ENCODE measurements at places on chromosomes 7 and 10.
A peak's percentile ranks its signal among the peaks of the same experiment; 100 is the strongest.

DNA sequence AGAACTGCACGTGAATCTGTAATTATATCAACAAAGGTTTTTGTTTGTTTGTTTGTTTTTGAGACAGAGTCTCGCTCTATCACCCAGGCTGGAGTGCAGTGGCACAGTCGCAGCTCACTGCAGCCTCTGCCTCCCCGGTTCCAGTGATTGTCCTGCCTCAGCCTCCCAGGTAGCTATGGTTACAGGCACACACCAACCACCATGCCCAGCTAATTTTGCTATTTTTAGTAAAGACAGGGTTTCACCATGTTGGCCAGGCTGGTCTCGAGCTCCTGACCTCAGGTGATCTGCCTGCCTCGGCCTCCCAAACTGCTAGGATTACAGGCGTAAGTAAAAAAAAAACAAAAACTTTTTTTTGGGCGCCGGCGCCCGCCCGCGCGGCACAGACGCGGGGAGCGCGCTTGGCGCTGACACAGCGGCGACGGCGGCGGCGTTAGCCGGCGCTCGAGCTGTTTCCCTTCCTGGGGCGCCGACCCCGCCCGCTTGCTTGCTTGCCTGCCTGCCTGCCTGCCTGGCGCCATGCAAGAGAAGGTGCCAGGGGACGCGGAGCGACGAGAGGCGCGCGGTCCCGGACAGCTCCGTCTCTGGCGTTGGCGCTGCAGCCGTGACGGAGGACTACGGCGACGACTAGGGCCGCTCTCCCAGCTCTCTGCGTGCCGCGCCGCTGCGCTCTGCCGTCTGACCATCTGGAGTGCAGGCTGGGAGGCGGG lies 171.4 kb upstream of the NUPR2 start:
- no peak for DNase-seq

- DNase-seq: no peak
Measured at GRCh38 chr10:3270577-3271316, 98.2 kb upstream of the PITRM1 start.

GRCh38 chr7:157865351-157866165 lies 528.8 kb downstream of the DNAJB6 start:
- DNase-seq: no peak

GRCh38 chr10:48511066-48511874 lies 93.6 kb downstream of the ARHGAP22 start:
- no peak for DNase-seq

- no peak for DNase-seq
Measured at GRCh38 chr10:107409522-107409921, 245.0 kb upstream of the SORCS1 start.

DNA sequence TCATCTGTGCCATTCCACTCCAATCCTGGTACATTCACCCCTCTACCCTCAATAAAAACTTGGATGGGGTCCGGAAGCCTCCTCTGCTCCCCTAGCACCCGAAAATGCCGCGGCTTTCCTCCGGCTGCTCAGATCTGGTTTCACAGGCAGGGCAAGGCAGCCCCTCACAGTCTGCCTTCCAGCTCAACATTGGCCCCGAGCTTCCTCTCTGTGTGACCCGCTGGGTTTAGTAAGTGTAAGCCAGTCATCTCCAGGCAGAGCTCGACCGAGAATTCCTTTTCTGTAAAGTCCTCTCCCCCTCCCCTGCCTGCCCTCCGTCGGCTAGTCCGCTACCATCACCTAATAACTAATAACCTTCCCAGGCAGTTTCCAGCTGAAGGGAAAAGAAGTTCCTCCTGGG lies 3.4 kb downstream of the INHBA start:
- no peak for DNase-seq

DNA sequence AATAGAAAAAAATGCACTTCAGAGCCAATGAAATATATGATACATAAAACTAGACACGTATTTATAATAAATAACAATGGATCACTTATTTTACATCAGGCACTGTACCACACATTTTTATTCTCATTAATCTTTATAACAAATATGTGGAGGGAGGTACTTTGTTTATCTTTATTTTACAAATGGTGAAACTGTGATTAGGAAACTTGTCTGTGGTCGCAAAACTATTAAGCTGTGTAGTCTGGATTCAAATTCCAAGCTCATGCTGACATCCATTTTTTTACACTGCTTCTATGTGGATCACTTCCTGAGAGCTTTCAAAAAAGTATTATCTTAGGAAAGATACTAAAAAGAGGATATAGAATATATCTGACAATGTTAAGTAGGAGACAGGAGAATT lies 978.6 kb downstream of the SORCS1 start:
- DNase-seq: no peak

DNA sequence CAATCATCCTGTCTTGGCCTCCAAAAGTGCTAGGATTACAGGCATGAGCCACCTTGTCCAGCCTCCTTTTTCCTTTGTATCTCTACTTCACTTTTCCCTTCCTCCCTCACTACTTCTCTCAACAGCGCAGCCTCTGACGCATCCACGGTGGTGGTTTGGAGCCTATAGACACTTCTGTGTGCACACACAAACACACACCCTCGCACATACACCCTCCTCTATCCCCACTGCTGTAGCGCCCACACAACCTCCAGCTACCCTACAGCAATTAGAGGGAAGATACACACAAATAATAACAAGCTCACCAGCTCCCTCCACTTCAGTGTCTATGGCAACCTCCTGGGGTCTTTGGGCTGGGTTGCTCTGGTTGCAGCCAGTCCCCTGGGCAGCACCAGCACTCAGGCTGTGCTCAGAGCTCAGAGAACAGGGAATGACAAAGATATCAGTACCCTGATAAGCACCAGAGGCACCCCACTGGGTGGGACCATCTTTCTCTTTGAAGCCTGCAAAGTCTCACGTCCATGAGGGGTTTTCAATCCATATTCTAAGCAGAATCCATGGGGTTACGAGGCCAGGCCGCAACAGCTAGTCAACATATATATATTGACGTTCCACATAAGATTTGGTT lies 3.3 kb upstream of the CAMK2G start:
- no peak for DNase-seq

DNA sequence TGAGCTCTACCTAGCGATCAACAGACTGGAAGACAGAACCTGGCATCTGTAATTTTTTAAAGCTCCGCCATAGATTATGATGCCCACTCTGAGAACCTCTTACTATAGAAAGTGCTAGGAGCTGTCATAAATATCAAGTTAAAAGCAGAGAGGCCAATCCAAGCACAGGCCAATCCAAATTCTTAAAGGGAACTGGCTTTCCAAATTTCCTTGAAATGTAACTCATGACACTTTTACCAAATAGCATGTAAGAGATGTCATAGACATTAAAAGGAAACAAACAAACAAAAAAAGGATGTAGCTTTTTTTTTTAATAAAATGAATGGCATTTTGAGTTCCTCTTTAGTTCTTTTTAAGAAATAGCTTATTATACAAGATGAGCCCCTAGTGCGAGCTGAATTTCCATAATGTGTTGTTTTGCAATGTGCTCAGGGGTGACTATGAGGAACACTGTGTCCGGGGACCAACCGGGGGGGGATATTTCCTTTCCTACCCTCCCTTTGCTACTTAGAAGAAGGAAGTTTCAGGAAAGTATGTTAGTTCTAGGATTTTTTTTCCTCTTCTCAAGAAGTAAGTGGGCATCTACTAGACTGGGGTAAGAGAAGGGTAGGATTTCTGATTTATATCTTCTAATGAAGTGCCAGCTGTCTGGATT lies 23.7 kb upstream of the MRC1 start:
- DNase-seq: no peak

DNA sequence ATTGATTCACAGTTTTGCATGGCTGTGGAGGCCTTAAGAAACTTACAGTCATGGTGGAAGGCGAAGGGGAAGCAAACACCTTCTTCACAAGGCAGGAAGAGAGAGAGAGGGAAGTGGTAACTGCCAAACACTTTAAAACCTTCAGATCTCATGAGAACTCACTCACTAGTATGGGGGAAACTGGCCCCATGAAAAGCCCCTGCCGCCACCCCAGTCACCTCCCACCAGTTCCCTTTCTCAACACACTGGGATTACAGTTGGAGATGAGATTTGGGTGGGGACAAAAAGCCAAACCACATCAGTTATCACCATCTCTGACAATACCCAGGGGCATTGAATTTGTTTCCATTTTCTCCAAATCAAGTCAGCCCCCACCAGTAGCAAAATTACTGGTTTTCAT lies 740.4 kb downstream of the GATA3 start:
- DNase-seq: peak; percentile 24

- no peak for DNase-seq
Measured at GRCh38 chr7:34735526-34735925, 77.5 kb downstream of the NPSR1 start.

DNA sequence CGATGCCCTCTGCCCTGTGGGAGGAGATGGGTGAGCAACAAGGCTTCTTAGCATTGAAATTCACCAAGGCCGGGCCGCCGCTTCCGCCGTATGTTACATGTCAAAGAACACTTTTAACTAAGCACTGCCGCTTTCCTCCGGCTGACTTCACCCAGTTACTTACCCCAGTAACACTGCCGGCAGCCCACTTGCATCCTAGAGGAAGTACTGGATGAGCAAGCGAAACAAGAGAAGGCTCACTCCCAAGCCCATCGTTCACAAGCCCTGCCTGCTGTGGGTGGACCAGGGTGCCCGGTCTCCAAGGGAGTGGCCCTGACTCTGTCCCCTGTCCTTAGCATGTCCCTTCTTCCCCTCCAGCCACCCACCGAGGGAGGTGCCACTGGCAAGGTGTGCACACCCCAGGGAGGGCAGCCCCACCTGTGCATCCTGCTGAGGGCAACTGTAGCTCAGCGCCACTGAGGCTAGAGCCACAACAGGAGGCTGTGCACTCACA lies 73.1 kb upstream of the EBF3 start:
- no peak for DNase-seq

DNA sequence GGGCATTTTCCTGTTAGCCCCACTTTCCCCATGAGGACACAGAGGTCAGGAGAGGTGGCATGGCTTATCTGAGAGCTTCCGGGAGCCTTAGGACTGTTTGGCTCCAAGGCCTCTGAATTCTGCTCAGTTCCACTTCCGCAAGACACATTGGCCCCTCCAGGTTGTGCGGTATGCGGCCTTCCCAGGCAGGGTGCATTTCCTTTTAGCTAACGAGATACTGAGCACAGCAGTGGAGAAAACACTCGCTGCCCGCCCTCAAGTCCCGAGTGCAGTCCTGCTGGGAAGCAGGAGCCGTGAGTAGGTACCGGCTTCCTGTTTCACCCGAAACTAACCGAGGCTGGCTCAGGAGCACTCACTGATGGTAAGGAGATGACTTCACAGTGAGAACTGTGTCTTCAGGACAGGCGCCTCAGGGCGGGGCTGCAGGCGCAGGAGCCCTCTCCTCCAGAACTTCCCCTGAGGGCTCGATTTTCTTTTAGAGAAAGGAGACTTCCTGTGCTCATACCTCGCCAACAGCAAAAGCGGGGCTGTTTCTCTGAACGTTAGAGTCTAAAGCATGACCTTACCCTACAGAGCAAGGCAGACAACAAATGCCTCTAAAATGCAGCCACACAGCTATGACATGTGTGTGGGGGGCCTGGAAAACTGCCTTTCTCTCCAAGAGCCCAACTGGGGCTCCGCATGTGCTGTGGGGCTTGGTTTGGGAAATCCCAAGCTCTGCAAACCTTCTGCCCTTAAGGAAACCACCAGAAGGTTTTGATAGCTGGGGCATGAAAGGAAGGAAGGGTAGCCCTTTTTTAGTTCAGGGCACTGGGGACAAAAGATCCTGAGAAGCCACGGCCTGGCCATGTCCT lies 25.9 kb downstream of the RGS10 start:
- peak; percentile 67 for DNase-seq

DNA sequence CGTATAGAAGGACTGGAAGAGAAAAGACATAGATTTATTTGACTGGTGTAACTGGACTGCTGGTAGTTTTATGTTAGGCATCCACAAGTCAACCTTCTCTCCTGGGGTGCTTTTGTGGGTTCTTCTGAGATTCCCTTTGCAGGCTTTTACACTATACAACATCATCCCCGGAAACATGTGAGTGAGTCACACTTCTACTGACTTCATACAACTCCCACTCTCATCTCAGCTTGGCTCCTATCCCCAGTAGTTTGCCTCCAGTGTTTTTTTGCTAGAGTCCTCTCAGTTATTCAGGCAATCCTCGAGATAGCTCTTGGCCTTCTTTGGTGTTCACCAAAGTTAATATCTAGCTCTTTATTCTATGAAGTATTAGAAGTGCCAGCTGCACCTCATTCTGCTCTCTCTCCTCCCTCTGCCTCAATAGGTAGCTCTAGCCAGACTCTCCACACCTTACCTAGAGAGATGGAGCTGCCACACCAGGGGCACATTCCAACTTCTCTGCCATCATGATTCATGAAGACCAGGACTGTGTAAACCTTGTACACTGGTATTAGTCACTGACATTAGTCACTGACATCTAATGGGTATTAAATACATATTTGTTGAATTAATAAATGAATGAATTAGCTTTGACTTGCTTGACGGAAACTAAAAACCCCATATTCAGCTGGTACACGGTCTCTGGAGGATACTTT lies 281.9 kb downstream of the PPP1R3A start:
- no peak for DNase-seq

- DNase-seq: no peak
Measured at GRCh38 chr10:61634746-61635145, 28.0 kb upstream of the CABCOCO1 start.

DNA sequence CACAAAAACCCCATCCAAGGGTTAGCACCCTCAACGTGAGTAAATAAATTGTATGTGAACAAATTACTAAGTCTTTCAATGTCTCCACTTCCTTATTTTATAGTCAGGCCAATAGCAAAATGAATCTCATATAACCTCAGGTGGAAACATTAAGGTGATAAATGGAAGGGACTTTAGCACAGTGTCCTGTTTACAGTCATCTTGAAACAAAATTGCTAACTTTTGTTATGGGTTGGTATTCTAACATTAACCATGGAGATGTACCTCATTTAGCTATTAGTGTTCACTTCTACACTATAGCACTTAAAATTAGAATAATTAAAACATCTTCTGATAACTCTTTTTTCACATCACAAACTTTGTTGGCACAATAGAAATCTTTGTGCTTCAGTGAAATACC lies 255.8 kb upstream of the CNTNAP2 start:
- no peak for DNase-seq

GRCh38 chr7:112398534-112398933 lies 51.7 kb upstream of the IFRD1 start:
- DNase-seq: no peak

DNA sequence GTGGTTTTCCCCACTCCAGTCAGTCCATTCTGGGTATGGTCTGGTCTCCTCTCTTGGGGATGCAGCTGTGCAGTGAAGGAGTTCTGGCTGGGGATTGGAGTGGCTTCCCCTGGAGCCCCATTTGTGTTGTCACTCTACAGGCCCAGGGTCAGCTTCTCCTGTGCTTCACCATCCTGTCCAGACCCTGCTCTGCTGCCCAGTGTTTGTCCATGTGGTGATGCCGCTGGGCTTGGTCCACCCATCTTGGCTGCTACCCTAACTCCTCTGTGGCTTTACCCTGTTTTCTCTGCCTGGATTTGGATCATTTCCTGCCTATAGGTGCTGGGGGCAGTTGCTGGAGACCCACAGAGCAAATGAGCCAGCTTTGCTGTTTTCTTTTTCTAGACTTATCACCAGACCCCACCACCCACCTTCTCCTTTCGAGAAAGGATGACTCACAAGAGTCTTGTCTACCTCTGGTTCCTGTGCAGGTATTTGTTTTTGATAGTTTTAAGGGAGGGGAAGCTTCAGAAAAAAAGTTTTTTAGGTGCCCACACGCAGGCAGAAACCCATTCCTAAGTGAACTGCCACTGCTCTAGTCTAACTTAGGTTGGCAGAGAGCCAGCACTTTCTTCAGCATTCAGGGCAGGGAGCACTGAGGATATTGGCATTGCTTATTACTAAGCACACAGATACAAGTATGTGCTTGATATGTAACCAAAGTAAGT lies 8.5 kb downstream of the ZDHHC16 start:
- no peak for DNase-seq

- no peak for DNase-seq
Measured at GRCh38 chr7:77727936-77728701, 31.9 kb downstream of the RSBN1L start.

- DNase-seq: no peak
Measured at GRCh38 chr7:95322396-95322795, 1.9 kb downstream of the PON1 start.
